ENCODE measurements at places on chromosomes 6 and 20.

- DNase-seq: no peak
Measured at GRCh38 chr6:84526631-84527030, 237.8 kb downstream of the TBX18 start.

GRCh38 chr20:38789503-38790199, 15.8 kb upstream of the PPP1R16B start:
- DNase-seq: no peak

DNA sequence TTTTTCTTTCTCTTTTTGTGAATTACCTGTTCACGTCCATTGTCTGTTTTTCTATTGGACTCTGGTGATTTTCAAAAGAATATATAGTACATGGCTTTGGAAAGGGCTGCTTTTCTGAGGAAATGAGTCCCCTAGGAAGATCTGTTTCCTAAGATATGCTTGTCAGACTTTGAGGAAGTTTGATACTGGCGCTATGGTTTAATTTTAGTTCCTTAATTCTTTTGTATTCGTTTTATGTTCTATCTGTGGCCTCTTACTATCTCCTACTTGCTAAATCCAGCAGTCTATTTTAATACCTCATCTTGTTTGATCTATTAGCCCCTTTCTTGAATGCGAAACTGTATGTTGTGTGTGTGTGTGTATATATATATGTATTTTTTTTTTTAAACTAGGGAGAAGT, 101.9 kb downstream of the LIN28B start:
- DNase-seq: no peak

DNA sequence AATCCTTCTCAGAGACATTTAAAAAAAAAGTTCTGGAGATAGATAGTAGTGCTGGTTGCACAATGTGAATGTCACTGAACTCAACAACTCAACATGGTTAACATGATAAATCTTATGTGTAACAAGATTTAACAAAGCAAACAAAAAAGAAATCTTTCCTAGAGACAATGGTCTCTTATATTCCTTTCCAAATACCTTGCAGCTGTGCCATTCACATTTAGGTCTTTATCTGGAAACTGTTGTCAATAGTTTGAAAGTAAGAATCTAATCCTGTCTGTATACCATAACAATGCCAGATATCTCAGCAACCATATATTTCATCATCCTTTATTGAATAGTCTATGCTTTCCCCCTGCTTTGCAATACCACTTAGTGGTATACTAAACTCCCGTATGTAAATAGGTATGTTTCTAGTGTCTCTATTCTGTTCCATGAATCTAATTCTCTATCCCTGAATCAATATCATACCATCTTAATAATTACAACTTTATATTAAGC, 2.1 kb downstream of the SERAC1 start:
- no peak for DNase-seq

- no peak for DNase-seq
Measured at GRCh38 chr6:31272436-31272835, 544 bp upstream of the HLA-C start.

DNA sequence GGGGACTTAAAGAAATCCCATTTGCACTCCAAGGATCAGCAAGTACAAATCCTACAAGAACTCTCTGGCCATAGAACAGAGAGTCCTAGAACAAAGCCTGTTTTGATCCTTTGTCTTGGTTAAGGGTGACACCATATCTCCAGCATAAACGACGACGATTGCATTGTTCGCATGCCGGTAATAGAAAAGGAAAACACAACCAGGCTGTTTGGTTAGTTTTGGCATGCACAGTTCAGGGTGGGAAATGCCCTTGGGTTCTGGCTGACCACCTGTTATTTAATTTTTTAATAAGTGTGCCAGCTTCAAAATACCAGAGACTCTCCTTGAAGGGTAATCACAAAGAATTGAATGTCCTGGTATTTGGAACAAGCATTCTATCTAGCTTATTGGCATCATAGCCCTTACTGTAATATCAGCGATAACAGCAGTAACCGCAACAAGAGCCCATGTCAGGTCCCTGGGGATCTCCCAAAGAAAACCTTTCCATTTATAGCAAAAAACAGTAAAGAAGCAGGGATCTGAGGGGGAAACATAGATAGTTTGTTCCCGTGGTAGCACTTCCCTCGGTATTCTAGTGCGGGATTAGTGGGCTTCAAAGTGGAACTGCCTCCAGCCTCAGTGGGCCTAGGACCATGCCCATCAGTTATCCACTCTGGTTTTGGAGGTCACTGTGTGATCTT, 77.1 kb downstream of the TMEM170B start:
- no peak for DNase-seq

DNA sequence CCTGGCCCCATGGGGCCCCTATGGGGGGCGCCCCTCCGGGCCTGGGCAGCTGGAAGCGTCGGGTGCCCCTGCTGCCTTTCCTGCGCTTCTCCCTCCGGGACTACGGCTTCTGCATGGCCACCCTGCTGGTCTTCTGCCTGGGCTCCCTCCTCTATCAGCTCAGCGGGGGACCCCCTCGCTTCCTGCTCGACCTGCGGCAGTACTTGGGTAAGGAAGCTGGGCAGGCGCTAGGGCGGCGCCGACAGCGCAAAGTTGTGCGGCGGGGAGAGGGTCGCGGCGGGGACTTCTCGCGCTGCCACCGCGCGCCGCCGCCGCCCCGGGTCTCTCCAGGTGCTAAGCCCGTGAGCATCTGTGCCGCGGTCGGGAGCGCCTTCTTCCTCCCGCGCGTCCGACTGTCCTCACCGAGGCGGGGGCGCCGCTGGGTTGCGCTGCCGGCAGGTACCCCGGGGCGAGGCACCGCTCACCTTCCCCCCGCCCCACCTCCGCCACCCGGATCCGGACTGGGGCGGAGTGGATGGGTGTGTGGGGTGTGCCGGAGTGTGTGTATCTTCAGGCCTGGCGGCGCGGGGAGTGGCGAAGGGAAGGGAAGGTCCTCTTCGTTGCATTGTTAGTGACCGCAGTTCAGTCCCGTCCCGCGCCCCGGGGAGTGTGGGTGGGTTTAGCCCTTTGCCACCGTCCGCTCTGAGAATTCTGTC, 788 bp downstream of the UST start:
- no peak for DNase-seq

DNA sequence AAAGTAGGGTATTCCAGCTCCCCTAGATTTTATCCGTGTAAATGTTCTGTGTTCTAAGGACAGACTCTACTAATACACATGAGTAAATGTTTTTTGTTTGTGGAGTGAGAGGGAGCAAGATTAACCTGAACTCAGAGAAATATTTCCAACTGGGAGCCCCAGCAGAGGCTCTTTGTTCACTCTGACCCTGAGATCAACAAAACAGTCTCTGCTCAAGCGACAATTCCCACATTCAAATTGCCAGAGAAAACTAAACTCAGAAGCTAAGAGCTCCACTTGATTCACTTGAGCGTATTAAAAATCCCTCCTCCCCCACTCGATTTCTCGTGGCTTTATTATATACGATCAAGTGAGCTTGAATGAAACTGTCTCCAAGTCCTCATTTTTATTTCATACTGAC, 413.9 kb upstream of the JARID2 start:
- DNase-seq: no peak

DNA sequence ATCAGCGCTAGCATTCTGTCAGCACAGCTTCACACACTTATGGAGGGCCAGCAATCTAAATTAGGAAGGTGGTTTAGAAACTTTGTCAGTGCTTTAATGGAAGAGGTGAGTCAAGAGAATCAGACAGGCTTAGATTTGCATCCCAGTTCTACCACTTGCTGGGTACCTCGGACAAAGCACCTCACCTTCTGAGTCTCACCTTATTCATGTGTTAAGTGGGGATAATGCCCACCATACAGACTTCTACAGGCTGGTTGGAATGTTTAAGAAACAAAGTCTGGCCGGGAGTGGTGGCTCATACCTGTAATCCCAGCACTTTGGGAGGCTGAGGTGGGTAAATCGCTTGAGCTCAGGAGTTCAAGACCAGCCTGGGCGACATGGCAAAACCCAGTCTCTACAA, 12.2 kb upstream of the STK35 start:
- DNase-seq: no peak

DNA sequence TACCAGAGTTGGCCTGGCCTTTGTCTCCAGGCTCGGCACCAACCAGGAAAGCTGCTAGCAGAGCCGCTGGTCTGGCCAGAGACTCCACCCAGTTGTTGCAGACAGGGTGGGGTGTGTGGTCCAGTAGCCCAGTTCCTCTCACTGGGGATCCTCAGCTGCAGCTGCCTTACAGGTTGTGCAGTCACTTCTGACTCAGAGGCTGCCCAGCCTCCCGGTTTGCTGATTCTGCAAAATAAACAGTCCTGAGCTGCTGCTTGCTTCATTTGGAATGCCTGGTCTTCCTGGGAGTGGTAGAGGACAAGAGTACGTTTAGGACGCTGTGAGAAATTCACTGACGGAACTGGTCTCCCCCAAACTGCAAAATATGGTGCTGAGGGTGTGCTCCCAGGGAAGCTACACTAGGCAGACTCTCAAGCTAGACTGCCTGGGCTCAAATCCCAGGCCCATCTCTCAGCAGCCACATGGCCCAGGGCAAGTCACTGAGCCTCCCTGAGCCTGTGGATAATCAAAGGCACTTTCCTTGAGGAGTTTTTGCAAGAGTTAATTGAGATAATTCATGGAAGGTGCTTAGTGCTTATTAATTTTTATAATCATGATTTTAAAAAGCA, 246.1 kb downstream of the TFAP2C start:
- no peak for DNase-seq

DNA sequence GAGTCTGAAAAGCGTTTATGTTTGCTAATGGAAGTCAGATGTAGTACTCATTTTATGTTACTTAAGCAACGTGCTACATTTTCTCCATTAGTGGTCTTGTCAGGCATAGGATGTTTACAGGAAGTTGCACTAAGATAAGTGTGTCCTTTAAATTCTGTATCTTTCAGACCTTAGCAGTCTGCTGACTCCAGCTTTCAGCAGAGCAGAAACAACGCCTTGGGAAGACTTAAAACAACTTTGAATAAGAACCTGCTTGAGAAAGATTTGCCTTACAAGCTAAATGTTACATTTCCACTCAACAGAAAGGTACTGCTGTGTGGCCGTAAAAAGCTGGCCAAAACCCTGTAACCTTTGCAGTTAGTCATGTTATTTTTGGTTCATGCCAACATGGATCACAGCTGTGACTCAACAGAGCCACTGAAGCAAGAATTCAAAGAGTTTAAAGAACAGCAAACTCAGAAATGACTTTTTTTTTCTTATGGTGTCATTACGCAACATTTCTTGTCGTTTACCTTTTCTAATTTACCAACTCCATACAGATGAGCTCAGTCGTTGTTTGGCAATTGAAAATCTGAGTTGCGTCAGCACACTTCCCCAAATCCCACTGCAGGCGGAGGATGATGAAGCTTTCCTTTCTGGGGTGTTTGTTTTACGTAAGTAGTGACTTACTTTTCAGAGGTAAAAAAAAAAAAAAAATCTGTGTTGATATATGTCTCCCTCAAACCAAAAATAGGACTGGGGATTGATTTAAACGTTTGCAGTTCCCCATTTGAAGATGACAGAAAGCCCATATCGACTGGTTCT, 27.9 kb upstream of the BMP6 start:
- no peak for DNase-seq

DNA sequence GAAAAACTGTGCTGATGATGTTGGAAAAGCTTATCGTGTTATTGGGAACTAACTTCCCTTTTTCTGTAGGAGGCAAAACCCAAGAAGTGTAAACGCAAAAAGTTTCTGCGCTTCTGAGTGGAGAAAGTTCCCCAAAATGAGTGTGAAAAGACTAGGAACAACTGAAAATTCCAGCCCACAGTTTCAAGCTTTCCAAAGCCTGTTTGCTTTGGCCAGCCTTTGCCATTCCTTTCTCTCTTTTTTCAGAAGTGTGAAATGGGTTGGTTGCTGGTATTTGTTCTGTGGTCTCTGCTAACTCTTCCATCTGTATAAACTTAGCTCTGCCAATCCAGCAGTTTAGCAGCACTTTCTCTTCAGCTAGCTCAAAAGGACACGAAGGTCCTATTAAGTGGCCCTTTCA, 491.3 kb downstream of the MAFB start:
- DNase-seq: no peak

DNA sequence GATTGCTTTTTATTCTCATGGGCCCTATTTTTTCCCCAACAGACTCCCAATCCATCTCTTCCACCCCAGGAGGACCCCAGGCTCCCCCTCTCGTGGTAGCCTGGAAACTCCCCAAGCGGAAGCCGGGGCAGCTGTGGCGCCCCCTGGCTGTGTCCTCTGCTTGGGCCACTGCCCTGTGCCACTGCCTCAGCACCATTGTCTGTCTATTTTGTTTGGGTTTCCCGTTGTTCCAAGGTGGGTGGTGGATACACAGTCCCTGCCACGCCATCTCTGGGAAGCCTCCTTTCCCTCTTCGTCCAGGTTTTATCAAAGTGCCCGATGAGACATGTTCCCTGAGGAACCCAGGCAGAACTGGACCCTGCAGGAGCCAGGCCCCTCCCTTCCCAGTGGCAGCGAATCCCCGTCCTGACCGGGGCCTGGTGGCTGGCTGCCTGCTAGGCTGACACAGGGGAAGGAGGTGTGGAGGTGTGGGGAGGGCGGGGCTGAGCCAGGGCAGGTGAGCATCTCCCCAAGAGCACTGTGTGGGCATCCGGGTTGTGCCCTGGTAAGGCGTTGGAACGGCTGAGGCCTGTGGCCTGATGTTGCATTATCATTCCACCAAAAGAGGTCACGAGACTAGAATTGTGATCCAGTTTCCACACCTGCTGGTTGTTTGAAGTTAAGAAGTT, 228.2 kb downstream of the CDH4 start:
- no peak for DNase-seq

- no peak for DNase-seq
Measured at GRCh38 chr6:29263001-29263400, 38.5 kb upstream of the OR14J1 start.

DNA sequence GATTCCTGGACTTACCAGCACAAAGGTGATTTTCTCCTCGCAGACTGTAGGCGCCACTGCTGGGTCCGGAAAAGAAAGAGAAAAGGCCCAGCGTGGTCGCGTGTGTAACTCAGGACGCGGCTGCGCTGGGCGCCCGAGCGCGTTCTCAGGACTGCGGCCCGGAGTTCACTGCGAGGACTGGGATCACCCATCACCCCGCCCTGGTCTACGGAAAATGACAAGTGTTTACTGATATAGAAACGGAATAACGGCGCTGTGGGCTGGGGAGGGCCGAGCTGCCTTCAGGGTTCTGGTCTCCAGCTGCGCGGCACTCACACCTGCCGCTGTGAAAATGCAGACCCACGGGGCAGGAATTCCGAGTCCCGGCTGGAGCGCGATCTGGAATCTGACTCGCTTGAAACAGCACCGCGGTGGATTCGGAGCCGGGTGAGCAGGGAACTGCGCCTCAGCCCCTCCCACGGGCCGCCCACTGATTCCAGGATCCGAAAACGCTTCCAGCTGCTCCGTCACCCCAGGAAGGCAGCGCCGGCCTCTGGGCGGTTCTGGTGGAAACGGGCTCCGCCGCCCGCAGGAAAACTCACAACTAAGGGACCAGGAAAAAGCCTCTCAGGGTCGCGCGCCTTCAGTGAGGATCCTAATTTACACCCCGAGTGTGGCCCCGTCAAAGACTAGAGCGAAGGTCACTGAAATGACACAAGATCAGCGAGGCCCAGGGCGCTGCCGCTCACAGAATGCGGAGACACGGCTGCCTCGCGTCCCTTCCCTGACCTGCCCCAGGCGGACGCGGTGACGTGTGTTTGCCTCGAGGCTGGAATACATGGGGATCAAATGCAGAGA, 34.5 kb downstream of the HLA-A start:
- DNase-seq: peak; percentile 30

All from stimulated activated CD8-positive, alpha-beta memory T cell treated with anti-CD3 and anti-CD28 coated beads, Interleukin-4, amount 100 ng/mL, for 4 hours (primary cell).